ENCODE measurements at places on chromosomes 4 and X. TPM values are rescaled to one million over a fixed set of nuclear protein-coding genes. Genes with fewer than 3 reads are reported as not detected.

The NALF2 gene
- not detected for total RNA-seq

The FOXR2 gene
- total RNA-seq: not detected

The ERAS gene
- not detected for total RNA-seq

The AKAP14 gene
- not detected for total RNA-seq

The POF1B gene
- total RNA-seq: not detected

The CLGN gene
- 3.0 TPM for total RNA-seq

The NDNF gene
- 1.5 TPM for total RNA-seq
